Activated CD8-positive, alpha-beta memory T cell treated with anti-CD3 and anti-CD28 coated beads, Interleukin-2, amount 10 ng/mL, durations not matched to agents 7 days and 5 days (primary cell): ENCODE measurements at places on chromosomes 7 and 10. TPM values are rescaled to one million over a fixed set of nuclear protein-coding genes. Genes with fewer than 3 reads are reported as not detected.

- no peak for DNase-seq
Observed at GRCh38 chr10:13816195-13816925, 229.6 kb downstream of the PRPF18 start.

DNA sequence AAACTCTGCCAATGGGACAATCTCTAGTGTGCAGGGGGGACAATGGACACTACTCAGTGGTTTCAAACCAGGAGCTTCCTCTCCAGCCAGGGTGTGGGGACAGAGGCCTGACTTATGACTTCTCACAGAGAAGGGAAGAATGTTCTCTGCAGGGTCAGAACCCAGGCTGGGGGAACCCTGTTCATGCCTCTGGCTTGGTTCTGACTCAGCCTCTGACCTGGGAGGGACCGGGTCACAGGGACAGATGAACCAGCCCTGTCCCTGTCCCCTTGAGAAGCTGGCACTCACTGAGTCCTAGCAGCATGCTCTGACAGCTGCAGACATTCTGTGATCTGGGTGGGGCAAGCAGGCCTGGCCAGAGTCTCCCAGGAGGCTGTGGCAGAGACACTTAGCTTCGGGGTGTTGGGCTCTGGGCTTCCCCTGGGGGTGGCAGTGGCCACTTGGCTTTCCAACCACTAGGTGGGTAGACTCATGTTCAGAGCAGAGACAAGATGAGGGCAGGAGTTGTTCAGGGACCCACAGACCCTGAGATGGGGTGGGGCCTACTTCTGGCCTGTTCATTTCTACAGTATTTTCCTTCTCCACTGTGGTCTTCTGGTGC lies 13.6 kb downstream of the TSPAN15 start:
- DNase-seq = peak; percentile 51

DNA sequence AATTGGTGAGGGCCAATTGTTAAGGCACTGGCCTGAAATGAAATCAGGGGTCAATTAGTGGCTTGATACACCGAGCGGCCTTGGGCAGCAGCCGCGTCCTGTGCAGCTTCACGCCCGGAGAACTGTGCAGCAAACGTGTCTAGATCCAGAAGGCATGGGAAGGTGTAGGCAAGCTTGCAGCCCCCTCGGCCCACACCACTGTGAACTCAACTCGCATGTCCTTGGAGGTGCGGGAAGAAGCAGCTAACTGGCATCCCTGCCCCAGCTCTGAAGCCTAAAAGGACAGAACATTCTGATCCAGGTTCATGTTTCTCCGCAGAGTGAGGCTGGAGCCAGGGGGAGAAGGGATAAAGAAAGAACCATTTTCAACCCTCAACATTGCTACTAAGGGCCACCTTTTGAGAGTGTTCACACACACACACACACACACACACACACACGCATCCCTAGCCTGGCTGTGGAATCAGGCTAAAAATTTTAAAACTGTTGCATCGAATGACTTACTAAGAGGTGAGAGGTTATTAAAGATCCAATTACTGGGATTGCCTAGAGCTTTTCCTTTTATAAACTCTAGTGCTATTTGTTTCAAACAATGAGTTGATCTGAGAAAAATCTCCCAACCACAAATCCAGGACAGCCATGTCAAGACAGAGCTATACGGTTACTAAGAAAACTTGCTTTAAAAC lies 104.0 kb downstream of the PARP12 start:
- DNase-seq = no peak

HOXA7 gene
- not detected for total RNA-seq

DNA sequence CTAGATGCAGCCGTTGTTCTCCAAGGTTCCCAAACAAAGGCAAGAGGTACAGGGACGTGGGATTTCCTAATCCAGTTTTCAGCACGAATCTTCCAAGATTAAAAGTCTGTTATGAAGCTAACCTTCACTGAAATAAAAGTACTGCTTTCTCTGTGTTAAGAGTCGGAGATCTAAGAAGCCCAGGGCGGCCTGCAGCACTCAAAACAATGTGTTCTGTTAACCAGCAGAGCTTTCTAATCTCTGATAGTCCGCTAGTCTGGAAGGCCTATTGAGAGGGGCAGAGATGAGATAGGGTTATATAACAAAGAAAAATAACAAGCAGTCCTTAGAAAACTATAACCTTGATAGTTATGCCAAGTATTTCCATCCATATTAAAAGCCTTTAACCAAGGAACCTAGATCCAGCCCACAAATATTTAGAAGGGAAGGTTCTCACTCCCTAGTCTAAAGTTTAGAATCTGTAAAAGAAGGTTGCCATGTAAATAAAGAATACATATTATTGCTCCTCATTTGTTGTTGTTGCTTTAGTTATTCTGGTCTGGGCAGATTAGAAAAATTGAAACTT lies 106.3 kb upstream of the SVIL start:
- DNase-seq = no peak

DNA sequence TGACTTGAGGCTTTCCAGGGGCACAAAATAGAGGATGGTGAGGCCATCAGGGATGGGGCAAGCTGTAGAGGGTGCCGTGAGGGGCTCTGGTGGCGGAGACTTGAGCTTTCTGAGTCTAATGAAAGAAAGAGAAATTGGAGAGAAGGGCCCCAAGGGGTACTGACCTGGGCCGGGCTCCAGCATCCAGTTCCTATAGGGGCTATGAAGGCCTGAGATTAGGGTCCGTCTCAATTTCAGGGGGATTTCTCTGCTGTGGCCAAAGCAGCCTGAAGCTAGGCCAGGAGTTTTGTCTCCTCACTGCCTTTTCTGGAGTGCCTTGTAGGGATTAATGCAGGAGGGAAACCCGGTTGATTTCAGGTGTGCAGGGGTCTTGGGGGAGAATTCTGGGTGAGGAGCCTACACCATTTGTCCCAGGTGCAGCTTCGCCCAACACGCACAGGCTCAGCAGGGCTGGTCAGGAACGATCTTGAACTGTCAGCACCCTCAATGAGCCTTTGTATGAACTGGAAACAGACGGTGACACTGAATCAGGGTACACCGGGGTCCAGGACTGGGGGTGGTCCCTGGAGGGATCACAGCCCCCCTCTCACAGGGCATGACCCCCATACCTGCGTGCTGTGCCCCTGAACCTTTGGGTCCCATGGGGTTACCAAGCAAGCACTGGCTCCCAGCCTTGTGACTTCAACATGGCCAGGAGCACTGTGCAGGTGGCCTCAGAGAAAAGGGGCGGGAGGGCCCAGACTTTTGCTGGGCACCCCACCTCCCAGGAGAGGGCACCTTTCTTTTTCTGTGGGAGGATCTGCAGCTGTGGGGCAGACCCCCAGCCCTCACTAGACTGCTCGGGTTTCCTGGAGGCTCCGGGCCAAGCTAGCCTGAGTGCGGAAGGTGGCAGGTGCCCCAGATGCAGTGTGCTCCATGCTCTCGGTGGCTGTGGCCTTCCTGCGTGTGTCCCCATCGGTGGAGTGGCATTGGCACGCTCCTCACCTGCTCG lies 122.9 kb upstream of the RET start:
- DNase-seq = peak; percentile 31

DNA sequence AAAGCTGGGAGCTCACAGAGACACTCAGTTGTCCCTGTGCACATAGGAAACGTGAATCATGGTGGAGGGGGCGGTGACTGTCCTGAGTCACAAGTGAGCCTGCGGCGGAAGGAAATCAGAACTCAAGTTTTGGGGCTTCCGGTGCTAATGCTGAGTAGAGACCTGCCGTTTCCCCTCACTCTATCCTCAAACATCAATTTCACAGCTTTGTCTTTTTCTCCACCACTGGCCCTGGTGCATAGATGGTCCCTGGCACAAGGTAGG lies 21.9 kb downstream of the ADCYAP1R1 start:
- no peak for DNase-seq
